ENCODE measurements at places on chromosomes 6 and 20. TPM values are rescaled to one million over a fixed set of nuclear protein-coding genes. Genes with fewer than 3 reads are reported as not detected.

COL19A1 gene
- total RNA-seq = 3.7 TPM

DNA sequence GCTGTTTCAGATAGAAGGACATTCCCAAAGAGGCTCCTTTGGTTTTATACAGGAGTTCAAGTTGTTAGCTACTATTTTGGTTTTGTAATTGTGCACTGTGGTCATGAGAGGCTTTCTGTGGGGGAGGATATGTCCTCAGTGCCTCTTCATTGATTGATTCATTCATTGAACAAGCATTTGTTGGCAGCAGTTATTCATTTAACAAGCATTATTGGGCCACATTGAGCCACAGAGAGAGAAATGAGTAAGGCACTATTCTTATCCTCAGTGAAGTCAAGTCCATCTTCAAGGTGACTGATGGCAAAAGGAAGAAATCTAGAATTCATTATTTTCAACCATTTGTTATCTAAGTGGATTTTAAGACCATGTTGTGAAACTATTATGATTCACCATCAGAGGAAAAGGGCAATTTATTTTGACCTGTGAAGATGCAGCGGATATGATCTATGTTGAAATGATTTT, 697.2 kb upstream of the CITED2 start:
- H3K27ac ChIP-seq = no peak overlapping the region
- no peaks in the 10 kb centered on the region for H3K27me3 ChIP-seq
- H3K4me1 ChIP-seq = peaks cover 30% of the 10 kb centered on the region
- H3K36me3 ChIP-seq = no peaks in the 10 kb centered on the region
- peak; percentile 56 for ATAC-seq

ARMC12 gene
- 1.5 TPM for total RNA-seq

- no peaks in the 10 kb centered on the region for H3K27me3 ChIP-seq
- H3K36me3 ChIP-seq = no peaks in the 10 kb centered on the region
- H3K4me3 ChIP-seq = no peak overlapping the region
- H3K4me1 ChIP-seq = no peaks in the 10 kb centered on the region
- ATAC-seq = no peak
- no peak overlapping the region for H3K27ac ChIP-seq
These were observed 96.7 kb downstream of the EDN1 start for GRCh38 chr6:12386816-12387215.

- H3K36me3 ChIP-seq = no peaks in the 10 kb centered on the region
- no peak overlapping the region for H3K27ac ChIP-seq
- ATAC-seq = no peak
- no peaks in the 10 kb centered on the region for H3K27me3 ChIP-seq
- H3K4me3 ChIP-seq = no peak overlapping the region
These were observed 180.5 kb downstream of the PDE7B start for GRCh38 chr6:136031982-136032381.

- H3K4me3 ChIP-seq = no peak overlapping the region
- no peaks in the 10 kb centered on the region for H3K36me3 ChIP-seq
- no peaks in the 10 kb centered on the region for H3K27me3 ChIP-seq
- no peak overlapping the region for H3K27ac ChIP-seq
- no peak for ATAC-seq
These were observed 73.7 kb upstream of the EYS start for GRCh38 chr6:65780691-65781090.

DNA sequence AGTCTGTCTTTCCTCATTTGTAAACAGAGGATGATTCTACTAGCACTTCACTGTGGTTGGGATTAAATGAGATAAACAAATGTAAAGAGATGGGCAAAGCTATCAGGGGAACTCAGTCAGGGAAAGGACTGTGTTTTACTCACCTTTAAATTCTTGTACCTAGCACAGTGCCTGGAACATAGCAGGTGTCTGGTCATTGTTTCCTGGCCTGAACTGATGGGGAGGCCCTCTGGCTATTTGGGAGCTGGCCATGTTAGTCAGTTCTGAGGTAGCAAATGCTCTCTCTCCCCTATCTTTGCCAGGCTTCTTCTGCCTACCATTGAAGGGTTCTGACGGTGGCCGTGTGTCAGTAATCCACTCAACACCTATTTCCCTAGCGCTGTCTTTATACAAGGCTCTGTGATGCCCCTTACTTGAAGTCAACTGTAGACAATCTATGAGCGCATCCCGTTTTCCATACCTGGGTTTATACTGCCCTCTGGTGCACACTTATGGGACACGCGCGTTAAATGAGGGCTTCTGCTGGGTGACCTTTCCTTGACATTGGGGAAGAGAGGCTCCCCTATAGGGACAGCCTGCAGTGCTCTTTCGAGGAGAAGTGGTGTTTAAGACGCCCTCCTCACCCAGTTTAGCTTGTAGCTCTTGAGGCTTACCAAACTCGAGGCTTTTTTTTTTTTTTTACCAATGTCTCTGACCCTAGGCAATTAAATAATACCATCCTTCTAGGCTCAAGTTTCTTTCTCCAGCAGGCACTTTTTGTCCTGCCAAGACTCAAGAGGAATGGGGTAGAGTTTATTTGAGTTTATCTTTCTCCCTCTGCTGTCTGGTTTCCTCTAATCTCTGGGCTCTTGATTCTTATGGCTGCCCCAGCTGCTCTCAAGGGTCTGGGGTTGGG, 4.0 kb upstream of the SPATS1 start:
- ATAC-seq = peak; percentile 72
- H3K27ac ChIP-seq = peak overlapping the region; percentile 61
- H3K27me3 ChIP-seq = peaks cover 22% of the 10 kb centered on the region
- H3K4me1 ChIP-seq = no peaks in the 10 kb centered on the region
- H3K4me3 ChIP-seq = no peak overlapping the region

RRAGD gene
- 14.8 TPM for total RNA-seq

DNA sequence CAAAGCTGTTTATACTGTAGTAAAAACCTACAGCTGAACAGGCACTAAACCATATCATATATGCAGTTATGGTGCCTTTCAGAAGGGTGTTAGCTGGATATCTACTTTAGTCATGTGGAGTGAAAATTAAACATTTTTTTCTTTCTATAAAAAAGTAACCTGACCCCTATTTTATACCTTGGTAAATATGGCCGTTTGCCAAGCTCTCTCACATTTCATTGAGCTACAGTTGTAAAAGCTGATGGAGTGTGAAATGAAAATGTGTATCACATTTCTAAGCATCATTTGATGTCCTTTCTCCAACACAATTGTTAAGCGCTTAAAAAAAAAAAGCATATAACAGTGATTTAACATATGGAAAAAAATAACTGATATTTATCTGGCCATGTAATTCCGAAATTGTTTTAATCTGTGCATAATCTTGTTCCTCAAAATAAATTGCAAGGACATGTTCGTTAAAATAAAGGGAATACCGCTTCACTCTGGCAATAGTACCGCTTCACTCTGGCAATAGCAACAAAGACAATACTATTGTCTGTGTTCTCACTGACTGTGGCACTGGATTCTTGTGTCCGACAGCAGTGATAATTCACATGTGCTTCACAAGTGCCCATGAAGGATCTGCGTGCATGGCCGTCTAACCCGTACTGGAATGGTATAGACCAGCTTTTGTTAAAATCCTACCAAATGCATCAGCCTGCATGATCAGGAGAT, 391.8 kb upstream of the SOX4 start:
- no peaks in the 10 kb centered on the region for H3K36me3 ChIP-seq
- H3K4me1 ChIP-seq = no peaks in the 10 kb centered on the region
- no peak overlapping the region for H3K4me3 ChIP-seq
- H3K27ac ChIP-seq = no peak overlapping the region
- no peaks in the 10 kb centered on the region for H3K27me3 ChIP-seq
- no peak for ATAC-seq

XKR7 gene
- total RNA-seq = 0.07 TPM

DNA sequence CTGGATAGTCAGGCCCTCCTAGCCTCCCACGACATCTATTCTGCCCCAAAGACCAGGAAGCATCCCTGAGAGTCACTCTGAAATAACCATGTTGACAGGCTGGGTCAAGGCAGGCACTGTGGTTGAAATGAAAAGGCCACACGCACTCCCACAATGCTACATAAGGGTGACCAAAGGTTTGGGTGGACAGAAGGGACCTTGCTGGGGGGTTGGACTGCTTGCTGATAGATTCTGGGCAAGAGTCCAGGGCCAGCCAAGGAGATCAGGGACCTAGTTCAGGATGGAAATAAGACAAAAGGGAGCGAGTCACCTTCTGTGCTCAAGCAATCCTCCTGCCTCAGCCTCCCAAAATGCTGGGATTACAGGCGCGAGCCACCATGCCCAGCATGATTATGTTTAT, 32.5 kb upstream of the DSN1 start:
- H3K4me3 ChIP-seq = no peak overlapping the region
- H3K27me3 ChIP-seq = no peaks in the 10 kb centered on the region
- peaks cover 100% of the 10 kb centered on the region for H3K36me3 ChIP-seq
- H3K27ac ChIP-seq = no peak overlapping the region
- H3K4me1 ChIP-seq = no peaks in the 10 kb centered on the region
- no peak for ATAC-seq

GRCh38 chr6:4316867-4317400, 181.6 kb upstream of the ECI2 start:
- peak overlapping the region; percentile 74 for H3K27ac ChIP-seq
- H3K4me3 ChIP-seq = no peak overlapping the region
- H3K27me3 ChIP-seq = no peaks in the 10 kb centered on the region
- H3K4me1 ChIP-seq = no peaks in the 10 kb centered on the region

FAM217A gene
- total RNA-seq = not detected

DNA sequence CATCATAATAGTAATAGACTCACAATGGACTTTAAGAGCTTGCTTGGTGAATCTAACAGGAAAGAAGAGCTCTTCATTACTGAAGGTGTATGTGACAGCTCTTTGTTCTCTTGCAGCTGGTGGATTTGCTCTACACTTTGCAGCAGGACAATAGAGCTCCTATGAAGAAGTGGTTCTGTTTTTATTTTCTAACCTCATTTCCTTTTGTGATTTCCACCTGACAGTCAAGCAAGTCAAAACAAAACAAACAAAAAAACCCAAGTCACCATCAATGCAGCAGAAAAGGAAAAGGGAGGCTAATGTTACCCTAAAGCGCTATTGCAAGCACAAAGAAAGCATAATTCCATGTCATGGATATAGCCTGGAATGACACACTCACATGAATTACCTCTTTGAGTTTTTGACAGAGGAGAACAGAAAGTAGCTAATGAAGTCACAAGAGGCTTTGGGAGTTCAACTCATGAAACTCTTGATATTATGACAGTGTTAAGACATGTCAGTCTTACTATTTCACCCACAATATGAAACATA, 1188.1 kb downstream of the EPHA7 start:
- H3K36me3 ChIP-seq = no peaks in the 10 kb centered on the region
- ATAC-seq = no peak
- no peak overlapping the region for H3K27ac ChIP-seq

- no peaks in the 10 kb centered on the region for H3K27me3 ChIP-seq
- no peak overlapping the region for H3K4me3 ChIP-seq
- ATAC-seq = no peak
- H3K36me3 ChIP-seq = no peaks in the 10 kb centered on the region
- peaks cover 9% of the 10 kb centered on the region for H3K4me1 ChIP-seq
These were observed 147.7 kb upstream of the RPS6KA2 start for GRCh38 chr6:166774770-166775169.

GRCh38 chr6:31740397-31741223, 805 bp downstream of the MSH5 start:
- H3K27ac ChIP-seq = peak overlapping the region; percentile 62
- no peaks in the 10 kb centered on the region for H3K27me3 ChIP-seq
- no peak for ATAC-seq
- H3K36me3 ChIP-seq = no peaks in the 10 kb centered on the region
- H3K4me1 ChIP-seq = peaks cover 3% of the 10 kb centered on the region
- H3K4me3 ChIP-seq = peak overlapping the region; percentile 68

DNA sequence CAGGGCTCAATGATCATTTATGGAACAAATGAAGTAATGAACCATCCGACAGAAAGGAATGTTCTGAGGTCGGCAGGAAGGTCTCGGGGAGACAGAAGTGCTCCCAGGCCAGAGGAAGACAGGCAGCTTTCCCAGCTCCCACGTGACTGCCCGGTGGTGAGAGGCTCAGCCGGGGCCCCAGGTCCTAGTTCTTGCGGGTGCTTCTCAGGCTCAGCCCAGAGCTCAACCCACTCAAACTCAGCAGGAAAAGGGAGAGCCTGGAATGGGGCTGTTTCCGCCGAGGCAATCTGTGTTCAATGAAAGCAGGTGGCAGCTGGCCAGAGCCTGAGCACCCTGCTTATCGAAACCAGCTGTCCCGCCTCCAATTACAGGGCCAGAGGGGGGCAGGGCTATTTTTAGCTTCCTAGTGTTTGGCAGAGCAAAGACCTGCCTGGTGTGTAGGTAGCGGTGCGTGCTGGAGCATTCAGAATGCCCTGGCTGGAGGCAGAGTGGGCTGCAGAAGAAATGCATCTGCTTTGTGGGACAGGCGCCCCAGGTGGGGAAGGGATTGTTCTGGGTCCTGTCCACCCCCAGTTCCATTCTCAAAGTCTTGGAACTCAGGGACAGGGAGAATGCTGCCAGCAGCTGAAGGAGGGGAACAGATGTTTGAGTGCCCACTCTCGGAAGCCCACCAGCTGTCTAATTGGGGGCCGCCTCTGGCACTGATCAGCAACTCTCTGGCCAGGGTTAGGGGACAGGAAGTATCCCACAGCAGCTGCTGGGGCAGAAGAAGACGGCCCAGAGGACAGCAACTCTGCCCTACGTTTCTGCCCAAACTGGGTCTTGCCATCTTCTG, 145.1 kb downstream of the PREX1 start:
- H3K4me3 ChIP-seq = no peak overlapping the region
- ATAC-seq = peak; percentile 70
- H3K27me3 ChIP-seq = no peaks in the 10 kb centered on the region
- no peaks in the 10 kb centered on the region for H3K36me3 ChIP-seq

SLC32A1 gene
- total RNA-seq = not detected

DNA sequence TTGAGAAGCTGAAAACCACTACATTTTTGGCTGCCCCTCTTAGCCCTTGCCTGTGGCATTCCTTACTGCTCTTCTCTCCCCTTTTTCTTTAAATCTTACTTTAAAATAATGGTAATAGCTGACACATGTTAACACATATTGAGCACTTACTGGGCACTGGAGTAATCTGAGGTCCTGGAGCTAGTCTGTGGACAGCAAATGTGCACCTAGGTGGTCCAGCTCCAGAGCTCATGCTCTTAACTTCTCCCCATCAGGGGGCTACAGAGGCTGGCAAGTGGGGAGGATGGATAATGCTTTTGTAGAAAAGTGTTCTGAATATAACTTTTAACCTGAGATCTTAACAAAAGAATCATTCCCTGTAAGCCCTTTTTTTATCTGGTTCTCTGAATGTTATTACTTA, 74.8 kb downstream of the ADGRB3 start:
- H3K27ac ChIP-seq = no peak overlapping the region
- no peak overlapping the region for H3K4me3 ChIP-seq
- H3K4me1 ChIP-seq = no peaks in the 10 kb centered on the region
- H3K36me3 ChIP-seq = no peaks in the 10 kb centered on the region
- H3K27me3 ChIP-seq = no peaks in the 10 kb centered on the region
- no peak for ATAC-seq

- H3K27ac ChIP-seq = peak overlapping the region; percentile 48
- peaks cover 4% of the 10 kb centered on the region for H3K4me1 ChIP-seq
- no peaks in the 10 kb centered on the region for H3K27me3 ChIP-seq
- H3K4me3 ChIP-seq = no peak overlapping the region
- peaks cover 90% of the 10 kb centered on the region for H3K36me3 ChIP-seq
These were observed 69.3 kb downstream of the FAM229B start for GRCh38 chr6:112156668-112157067.

- H3K4me1 ChIP-seq = peaks cover 7% of the 10 kb centered on the region
- ATAC-seq = no peak
- H3K36me3 ChIP-seq = no peaks in the 10 kb centered on the region
- no peak overlapping the region for H3K4me3 ChIP-seq
These were observed 2.3 kb downstream of the HLA-DMB start for GRCh38 chr6:32938494-32938893.

GRCh38 chr6:141105481-141105880, 1027.2 kb upstream of the GJE1 start:
- no peak overlapping the region for H3K27ac ChIP-seq
- no peak for ATAC-seq
- no peaks in the 10 kb centered on the region for H3K27me3 ChIP-seq
- no peak overlapping the region for H3K4me3 ChIP-seq
- H3K4me1 ChIP-seq = no peaks in the 10 kb centered on the region

- H3K4me3 ChIP-seq = no peak overlapping the region
- no peaks in the 10 kb centered on the region for H3K4me1 ChIP-seq
- H3K27me3 ChIP-seq = no peaks in the 10 kb centered on the region
- ATAC-seq = no peak
These were observed 152.3 kb downstream of the CDC5L start for GRCh38 chr6:44539701-44540355.

All from gastroesophageal sphincter (tissue), 4 donors.